Cortex of kidney (tissue), 1 donor: ENCODE measurements at places on chromosomes 4 and X.

DNA sequence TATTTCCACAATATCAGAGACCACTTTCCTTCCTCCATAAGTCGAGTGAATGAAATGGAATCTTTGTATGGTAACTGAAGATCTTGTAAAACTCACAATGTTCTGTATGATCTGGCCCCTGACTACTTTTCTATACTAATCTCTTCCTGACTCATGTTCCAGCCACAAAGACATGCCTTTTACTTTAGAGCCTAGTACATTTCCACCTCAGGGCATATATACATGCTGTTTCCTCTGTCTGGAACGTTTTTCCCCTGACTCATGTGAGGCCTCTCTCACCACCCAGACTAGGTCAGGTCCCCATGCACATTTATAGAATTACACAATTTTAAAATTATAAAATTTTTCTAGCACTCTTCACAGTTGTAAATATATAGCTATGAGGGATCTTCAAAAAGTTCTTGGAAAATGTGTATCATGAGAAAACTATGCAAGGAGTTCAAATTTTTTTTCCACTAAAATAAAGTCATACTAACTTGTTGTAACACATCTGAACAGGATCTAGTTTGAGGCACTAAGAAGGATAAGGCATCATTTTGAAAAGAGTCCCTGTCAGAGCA lies 208.8 kb downstream of the SH2D1A start:
- no peak for DNase-seq

- DNase-seq = no peak
These were observed 99.1 kb downstream of the AFF1 start for GRCh38 chr4:87033902-87034301.

DNA sequence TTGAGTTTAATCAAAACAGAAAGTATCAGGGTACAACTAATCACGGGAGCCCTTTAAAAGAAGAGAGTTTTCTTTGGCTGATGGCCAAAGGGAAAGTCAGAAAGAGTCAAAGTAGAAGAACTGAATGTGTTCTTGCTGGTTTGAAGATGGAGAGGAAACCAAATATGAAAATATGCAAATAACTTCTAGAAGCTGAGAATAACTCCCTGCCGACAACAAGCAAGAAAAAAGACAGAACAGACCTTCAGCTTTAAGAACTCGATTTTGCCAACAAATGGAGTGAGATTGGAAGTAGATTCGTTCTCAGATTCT lies 903.8 kb downstream of the STIM2 start:
- DNase-seq = no peak

- DNase-seq = no peak
These were observed 222.6 kb downstream of the SPIN4 start for GRCh38 chrX:63128509-63128908.

GRCh38 chrX:1316527-1316926 lies 20.1 kb upstream of the IL3RA start:
- DNase-seq = no peak

GRCh38 chrX:103453655-103454054 lies 65.6 kb downstream of the RAB40A start:
- DNase-seq = no peak

- no peak for DNase-seq
These were observed 98.0 kb downstream of the PSAPL1 start for GRCh38 chr4:7336732-7337131.

- no peak for DNase-seq
These were observed 254.0 kb downstream of the SNCA start for GRCh38 chr4:89582756-89583505.

DNA sequence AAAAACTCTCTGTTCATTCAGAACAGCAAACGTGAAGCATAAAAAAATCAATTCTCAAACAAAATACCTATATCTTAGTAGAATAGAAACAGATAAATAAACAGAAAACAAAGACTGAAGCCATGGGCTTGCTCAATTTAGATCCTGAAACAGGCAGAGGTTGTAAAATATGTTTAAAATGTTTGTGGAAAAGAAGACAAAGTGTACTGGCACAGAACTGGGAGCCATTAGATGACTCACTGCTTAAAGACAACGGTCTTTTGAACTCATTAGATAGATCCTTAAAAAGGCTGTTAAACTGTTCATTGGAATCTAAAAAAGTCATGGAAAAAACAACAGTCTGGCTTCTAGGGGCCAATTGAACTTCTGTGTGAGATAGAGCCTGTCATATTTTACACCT lies 247.0 kb upstream of the NDST4 start:
- DNase-seq = no peak

DNA sequence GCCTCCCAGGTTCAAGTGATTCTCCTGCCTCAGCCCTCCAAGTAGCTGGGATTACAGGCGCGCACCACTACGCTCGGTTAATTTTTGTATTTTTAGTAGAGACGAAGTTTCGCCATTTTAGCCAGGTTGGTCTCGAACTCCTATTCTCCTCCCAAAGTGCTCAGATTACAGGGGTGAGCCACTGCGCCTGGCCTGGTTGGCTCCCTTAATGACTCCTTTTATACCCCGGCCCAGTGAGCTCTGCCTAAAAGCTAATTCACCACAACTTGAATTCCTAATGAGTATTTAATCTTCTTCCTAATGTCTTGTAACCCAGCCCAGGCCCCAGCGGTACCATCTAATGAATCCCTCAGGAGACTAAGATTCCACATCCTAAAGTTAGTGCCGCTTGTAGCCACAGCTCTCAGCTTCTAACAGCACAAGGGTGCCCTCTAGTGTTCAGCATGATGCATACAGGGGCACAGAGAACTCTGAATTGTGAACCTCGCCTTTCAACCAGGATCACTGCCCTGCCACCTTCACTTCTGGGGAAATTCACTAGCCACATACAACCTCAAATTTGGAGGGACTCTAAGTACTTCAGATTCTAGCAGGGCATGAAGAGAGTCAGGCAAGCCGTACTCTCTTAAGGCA lies 89.5 kb downstream of the OR13H1 start:
- peak; percentile 1 for DNase-seq

- no peak for DNase-seq
These were observed 8.8 kb upstream of the MND1 start for GRCh38 chr4:153335665-153336064.

DNA sequence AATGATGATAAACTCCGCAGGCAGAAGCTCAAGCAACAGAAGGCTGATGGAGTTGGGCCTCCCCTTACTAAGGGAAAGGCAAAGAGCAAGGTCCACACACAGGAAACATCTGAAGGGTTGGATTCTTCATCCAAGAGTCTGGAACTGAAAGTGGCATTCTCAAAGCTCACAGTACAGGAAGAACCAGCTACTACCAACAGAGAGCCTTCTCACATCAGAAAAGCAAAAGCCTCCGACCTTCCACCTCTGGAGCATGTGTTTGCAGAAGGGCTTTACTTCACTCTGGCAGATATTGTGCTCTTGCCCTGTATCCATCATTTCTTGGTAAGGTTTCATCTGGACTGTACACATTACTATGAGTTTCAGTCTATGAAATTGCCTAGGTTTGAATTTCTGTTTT lies 10.6 kb downstream of the GSTCD start:
- no peak for DNase-seq

DNA sequence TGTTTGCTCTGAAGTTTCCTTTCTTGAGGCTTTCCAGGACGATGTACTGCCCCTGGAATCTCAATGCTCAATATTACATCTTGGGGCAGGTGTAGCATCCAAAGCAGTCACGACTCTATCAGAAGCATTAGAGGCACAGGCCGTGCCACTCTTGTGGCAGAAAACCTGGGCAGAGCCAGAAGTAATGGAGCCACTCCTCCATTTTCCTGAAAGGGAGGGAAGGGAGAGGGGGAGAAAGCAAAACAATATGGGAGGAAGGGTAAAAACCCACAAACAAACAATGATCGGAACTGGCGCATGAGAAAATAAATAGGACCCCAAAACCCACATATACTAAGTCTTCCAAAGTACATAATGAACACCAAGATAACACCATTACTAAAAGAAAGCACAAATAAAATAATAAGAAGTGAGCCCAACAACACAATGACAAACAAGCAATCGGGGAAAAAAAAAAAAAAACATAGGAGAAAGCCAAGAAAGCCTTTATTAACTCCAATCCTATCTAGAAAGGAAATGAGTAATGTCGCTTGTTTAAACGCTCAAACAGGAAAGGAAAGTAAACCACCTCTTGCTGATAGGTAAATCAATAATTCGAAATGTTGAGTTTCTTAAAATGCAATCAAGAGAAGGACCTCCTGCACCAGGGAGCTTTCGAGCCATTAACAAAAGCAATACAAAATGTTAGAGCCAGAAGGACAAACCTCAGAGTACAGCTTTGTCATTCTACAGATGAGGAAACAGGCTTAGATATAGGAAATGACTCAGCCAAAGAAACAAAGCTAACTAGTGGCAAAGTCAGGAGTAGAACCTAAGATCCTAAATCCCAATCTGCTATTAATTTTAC lies 117.4 kb downstream of the ATRX start:
- no peak for DNase-seq

- DNase-seq = no peak
These were observed 13.1 kb upstream of the AFF1 start for GRCh38 chr4:86921608-86922252.
